ENCODE measurements at places on chromosomes 1 and 21. TPM values are rescaled to one million over a fixed set of nuclear protein-coding genes. Genes with fewer than 3 reads are reported as not detected.

The TLR5 gene
- 0.94 TPM for total RNA-seq

The FAM151A gene
- total RNA-seq: not detected

The FCER1G gene
- not detected for total RNA-seq

The RUNX1 gene
- total RNA-seq: 0.25 TPM

The SLC22A15 gene
- 3.7 TPM for total RNA-seq

The ZYG11A gene
- total RNA-seq: 2.6 TPM

The CTSS gene
- not detected for total RNA-seq

Measured in H1 (cell line).